MCF 10A (cell line): ENCODE measurements at places on chromosomes 12 and 14.

- no peak for DNase-seq
Observed at GRCh38 chr14:104221071-104221625, 82.8 kb downstream of the KIF26A start.

DNA sequence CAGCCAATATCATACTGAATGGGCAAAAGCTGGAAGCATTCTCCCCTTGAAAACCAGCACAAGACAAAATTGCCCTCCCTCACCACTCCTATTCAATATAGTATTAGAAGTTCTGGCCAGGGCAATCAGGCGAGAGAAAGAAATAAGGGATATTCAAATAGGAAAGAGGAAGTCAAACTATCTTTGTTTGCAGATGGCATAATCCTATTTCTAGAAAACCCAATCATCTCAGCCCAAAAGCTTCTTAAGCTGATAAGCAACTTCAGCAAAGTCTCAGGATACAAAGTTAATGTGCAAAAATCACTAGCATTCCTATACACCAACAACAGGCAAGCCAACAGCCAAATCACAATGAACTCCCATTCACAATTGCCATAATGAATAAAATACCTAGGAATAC lies 21.0 kb upstream of the ANP32D start:
- DNase-seq = no peak

- DNase-seq = peak; percentile 68
Observed at GRCh38 chr14:37230551-37231194, 32.9 kb downstream of the MIPOL1 start.

- no peak for DNase-seq
Observed at GRCh38 chr12:10563966-10564365, 49.4 kb downstream of the MAGOHB start.

DNA sequence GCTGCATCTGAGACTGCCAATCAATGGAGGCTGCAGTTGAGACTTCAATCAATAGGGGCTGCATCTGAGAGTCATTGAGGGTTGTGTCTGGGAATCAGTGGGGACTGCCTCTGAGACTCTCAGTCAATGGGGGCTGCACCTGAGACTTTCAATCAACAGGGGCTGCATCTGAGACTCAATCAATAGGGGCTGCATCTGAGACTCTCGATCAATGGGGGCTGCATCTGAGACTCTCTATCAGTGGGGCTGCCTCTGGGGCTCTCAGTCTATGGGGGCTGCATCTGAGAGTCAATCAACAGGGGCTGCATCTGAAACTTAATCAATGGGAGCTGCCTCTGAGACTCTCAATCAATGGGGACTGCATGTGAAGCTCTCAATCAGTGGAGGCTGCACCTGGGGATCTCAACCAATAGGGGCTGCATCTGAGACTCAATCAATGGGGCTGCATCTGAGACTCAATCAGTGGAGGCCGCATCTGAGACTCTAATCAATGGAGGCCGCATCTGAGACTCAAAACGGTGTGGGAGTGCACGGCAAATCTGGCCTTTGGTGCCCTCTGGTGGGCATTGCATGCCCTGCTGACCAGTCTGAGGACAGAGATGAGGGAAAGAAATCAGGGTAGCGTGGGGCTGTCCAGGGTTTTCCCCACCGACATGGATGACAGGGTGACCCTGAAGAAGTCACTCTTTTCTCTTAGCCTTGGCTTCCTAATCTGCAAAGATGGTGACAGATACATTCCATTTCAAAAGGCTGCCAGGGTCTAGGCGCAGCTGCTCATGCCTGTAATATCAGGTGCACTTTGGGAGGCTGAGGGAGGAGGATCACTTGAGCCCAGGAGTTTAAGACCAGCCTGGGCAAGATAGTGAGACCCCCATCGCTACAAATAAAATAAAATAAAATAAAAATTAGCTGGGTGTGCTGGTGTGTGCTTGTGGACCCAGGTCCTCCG lies 41.3 kb upstream of the EIF5 start:
- DNase-seq = peak; percentile 73
